ENCODE measurements at places on chromosomes 7 and 10.

DNA sequence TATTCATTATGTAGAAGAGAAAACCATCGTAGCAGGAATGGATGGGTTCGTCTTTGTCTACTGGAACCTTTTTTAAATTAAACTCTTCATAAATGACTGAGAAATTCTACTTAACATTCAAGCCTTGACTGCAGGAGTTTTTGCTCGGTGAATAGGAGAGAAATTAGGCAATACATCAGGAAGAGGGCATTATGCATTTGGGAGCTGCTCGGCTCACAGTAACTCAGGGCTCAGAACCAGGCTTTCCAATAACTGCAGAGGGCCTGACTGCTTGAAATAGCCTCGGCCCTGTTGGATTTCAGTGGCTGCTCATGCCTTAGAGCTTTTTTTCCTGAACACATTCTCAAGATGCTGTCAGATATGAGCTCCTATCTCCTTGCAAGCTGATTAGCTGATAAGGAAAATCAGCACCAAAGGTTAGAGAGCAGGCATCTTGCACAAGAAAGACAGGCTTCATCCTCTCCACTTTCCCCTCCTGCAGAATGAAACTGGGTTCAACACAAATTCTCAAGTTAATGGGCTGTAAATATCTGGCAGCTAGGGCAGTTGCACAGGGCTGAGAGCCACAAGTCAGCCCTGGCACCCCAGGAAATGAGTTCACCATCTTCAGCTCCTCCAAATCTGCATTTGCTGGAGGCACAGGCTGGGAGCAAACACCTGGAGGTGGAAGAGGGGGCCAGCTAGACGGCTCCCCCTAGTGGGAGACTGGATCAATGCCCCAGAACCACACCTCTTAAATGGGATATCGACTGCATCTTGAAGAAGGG is 24.3 kb downstream of the TECTB start:
- DNase-seq: peak; percentile 52

DNA sequence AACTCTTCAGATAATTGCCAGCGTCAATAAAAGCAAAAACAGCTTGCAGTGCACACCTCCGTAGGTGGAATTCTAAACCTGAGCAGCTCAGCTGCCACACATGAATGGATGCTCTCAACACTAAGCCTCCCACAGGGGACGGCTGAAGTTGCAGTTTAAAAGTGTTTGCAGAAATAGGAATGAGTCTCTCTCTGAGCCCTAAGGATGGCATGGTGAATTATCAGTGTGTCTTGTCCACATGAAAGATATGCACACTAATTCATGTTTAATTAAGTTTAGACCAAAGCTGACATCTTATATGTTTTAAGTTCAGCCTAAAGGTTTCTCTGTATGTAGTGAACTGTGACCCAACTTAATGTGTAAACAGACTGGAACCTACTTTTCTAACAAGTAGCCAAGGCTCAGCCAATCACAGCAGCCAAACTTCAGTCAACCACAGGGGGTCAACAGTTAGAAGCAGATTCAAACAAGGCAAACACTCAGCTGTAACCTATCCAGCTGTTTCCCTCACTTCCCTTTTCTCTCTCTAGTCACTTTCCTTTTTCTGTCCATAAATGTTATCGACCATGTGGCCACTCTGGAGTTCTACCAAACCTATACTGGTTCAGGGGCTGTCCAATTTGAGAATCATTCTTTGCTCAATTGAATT is 38.1 kb downstream of the CTTNBP2 start:
- DNase-seq: no peak

DNA sequence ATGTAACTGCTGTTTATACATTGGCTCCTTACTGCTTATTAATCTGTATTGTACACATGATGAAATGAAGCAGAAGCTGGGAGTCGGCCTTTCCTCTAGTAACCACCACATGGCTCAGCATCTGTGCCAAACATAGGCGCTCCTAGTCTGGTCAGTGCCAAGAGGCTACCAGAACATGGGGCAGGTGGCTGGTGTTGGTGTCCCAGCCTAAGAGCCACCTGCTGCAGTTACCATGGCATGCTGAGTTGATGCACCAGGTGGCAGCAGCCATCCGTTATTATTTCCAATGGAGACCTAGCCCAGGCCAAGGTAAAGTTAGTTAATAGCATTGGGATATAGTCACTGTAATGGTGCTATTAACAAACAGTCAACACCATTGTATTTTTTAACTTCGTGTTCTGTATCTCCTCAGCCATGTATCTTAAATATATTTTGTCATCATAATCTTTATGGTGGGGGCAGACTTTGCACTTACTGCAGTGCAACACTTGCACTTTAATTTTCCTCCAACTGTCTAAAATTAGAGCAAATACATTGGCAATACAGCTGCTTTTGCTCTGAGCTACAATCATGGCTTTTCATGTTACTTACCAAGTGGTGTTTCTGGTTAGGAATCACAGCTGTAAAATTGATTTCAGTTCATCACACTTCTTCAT is 33.1 kb downstream of the HBP1 start:
- DNase-seq: peak; percentile 52

DNA sequence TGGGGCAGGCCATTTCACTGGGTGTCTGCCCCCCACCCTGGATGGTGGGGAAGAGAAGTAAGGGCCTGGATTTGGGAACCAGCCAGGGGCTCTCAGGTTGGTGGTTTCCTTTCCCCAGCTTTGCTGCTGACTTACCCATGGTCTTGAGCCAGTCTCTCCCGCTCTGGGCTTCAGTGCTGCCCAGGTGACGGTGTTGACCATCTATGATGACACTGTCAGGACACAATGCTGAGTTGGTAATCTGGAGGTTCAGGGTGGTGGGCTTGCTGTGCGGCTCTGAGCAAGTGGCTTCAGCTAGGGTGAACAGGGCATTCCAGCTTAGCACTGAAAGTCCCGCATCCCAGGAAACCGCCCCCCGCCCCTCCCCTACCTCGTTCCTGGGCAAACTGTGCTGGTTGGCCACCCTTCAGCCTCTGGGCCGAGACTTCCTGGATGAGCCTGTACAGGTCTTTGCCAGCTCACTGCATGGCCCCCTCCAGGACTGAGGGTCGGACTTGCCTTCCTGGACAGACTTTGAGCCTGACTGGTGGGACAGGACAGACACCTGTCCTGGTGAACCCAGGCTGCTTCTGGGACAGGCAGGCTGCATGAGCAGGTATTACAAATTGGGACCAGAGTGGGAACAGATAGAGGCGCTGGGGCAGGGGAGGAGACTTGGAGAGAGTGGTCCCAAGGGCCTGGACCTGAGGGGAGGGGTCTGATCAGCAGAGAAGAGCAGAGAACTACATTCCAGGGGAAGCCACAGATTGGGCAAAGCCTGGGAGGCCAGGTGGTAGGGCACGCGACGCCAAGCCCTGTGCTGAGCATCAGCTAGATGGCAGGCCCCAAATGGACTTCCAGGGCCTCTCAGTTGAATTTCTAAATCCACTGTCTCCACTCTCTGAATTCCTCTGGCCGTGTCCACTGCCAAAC is 19.9 kb upstream of the ZMIZ1 start:
- no peak for DNase-seq

DNA sequence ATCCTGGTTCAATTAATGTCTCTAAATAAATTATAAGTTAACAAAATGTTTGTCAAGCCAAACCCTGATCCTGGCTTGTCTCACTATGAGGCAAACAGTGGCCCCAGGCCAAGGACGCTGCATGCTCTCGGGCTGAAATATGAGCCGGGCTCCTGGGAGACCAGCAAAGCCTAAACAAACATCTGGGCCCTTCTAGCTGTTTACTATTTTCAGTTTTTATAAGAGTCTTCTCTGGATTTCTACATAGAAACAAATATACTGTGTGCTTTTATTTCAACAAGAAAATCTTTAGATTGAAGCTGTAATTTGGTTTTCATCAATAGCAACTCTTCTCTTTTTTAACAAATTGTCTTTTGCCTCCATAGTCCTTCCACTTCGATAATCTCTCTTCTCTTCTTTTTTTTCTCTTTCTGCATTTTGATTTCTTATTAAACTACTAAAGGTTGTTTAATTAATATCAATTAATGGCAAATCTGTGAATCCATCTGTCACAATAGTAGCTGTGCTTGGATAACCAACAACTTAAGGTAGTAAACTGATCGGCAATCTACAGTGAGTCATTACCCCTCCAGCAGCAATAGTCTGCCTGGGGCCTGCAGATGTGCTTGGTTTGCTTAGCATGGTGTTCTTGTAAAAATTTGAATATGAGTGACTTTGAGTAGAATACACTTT is 83.3 kb upstream of the DNAJC1 start:
- no peak for DNase-seq

GRCh38 chr7:90777041-90777440 is 180.9 kb downstream of the CDK14 start:
- DNase-seq: no peak

DNA sequence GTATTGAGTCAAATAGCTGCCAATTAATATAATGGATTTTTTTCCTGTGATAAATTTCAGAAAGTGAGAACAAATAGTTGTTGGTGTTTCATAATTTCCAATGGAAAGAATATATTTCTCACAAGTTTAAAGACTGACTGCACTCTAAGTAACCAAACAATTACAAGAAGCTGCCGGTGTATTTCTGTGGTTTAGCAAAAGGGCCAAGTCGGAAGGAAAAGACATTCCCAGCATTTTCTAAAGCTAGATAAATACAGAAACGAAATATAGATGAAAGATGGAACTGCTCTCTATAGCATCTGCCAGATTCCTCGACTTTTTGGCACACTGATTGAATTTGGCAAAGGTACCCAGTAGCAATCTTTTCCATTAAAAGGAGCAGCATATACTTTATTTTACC is 92.7 kb upstream of the MKX start:
- DNase-seq: no peak

DNA sequence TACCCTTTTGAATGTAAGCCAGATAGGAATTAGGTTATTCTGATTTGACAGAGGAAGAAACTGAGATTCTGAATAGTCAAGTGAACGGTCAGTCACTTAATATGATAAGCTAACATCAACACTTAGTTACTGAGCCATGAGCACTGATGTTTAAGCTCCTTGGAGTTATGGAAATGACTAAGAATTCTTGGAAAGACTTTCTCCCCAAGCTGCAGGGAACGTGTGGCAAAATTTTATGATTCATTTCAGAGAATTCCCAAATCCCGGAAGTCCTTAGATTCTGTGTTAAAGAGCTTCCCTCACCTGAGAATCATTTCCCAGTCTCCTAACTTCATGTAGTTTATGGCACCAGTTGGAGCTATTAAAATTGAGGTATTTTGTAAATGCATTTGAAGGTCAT is 330.9 kb downstream of the XPNPEP1 start:
- no peak for DNase-seq

DNA sequence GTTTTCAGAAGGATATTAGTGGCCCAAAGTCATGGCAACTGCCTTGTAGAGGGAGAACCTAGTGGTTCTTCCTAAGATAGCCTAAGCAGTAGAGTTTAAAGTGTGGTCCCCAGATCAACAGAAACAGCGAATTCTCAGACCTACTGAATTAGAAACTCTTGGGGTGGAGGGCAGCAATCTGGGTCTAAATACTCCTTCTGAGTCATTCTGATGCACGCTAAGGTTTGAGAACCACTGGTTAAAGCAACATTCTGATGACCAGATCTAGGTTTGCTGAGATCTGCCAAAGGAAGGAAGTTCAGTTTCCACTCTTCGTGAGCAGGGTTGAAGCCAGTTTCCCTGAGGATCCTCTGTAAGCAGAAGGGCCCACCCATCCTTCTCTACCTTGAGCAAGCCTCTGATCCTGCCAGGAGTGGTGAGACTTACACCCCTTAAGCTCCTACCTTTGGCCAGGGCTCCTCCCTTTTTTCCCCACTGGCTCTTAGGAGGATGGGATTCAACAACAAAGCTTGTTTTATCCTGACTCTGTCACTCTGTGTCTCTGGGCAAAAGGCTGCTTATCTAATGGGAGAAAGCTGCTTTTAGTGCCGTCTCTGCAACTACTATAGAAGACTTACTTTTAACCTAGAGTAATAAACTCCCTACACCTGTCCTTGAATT is 26.8 kb upstream of the TRUB1 start:
- peak; percentile 43 for DNase-seq

- DNase-seq: no peak
Measured at GRCh38 chr10:25849988-25850387, 84.0 kb upstream of the MYO3A start.

- DNase-seq: no peak
Measured at GRCh38 chr10:114245121-114245791, 6.2 kb downstream of the VWA2 start.

DNA sequence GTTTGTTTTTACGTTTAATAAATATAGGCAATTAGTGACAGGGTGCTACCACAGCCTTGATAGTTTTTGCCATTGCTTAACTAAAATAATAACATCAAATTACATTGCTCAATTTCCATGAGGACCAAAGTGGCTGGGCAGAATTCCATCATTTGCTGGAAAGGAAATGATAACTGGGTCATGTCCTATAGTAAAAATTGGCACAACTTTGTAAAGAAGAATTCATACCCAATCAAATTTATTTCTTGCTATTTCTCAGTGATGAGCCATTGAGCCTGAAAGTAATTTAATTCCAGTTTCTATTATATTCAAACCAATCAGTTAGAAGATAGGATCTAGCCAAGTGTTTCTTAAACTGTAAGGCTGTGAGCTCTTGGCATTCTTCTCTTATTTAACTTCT is 102.2 kb upstream of the CTTNBP2 start:
- no peak for DNase-seq

- no peak for DNase-seq
Measured at GRCh38 chr10:122293961-122294380, 22.9 kb downstream of the BTBD16 start.

GRCh38 chr7:105002-105401 is 87.4 kb upstream of the FAM20C start:
- DNase-seq: no peak

DNA sequence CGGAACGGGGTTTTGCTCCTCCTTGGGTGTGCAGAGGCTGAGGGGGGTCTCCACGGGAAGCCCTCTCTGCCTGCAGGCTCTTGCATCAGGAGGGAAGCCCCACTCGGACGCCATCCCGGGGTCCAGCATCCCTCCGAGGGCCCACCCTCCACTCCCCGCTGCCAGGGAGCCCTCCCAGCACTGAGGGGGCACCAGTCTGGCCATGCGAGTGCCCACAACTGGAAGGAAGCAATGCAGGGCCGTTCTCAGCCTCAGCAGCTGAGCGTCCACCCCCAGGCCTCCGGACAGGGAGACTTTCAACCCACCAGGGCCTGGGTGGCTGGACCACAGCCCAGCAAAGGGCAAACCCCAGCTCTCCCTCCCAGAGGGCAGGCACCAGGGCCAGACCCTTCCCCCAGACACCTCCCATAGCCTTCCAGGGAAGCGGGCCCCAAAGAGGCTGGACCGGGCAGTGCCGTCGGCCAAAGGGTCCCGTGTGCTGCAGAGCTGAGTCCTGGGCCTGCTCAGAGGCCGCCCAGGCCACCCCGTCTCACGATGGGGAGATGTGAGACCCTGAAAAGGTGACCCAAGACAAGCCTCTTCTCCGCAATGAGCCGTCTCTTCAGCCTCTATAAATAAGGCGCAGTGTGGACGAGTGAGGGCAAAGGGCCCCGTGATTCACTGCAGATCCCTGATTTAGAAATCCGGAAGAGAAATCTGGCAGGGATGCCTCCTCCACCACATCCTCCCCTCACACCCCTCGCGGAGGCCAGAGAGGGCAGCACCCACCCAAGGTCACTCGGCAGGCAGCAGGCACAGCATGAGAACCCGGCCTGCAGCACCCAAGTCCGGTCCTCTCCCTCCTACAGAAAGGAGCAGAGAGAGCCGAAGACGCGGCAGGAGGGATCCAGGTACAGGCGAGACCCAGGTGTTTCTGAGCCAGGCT is 81.9 kb upstream of the DNAAF5 start:
- no peak for DNase-seq
